ENCODE measurements at places on chromosomes 3 and 15.

DNA sequence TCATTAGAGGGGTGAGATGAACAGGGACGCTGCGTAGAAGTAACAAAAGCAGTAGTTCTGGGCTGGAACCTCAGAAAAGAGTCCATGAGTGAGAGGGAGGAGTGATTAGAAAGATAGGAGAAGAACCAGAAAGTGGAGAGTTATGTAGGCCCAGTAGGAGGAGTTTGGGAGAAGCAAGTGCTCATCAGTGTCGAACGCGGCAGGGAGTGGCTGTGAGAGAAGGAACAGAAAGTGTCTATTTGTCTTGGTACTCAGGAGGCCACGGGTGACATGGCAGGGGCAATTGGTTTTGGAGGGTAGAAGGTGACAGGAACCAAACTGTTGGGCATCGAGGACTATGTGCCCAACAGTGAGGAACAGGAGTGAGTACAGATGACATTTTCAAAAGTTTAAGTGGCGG lies 1.3 kb upstream of the INSYN1 start:
- no peak for DNase-seq

DNA sequence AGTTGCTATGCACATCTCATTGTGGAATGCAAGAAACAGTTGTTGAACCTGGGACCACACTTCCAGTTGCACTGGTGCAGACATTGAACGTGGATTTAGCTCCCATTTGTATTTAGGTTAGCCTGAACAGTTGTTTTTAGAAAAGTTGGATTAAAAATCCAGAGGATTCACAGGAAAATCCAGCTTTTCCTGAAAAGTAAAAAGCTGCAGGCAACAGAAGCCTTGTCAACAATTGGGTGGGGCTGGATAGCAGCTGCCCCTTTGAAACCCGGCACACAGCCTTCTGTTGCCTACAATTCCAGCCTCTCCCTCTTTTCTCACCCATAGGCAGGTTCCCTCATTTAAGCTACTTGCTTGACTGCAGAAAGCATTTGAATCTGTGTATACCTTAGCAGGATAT lies 165.3 kb upstream of the TBL1XR1 start:
- DNase-seq: no peak

GRCh38 chr3:13095408-13095937 lies 22.2 kb upstream of the IQSEC1 start:
- no peak for DNase-seq

DNA sequence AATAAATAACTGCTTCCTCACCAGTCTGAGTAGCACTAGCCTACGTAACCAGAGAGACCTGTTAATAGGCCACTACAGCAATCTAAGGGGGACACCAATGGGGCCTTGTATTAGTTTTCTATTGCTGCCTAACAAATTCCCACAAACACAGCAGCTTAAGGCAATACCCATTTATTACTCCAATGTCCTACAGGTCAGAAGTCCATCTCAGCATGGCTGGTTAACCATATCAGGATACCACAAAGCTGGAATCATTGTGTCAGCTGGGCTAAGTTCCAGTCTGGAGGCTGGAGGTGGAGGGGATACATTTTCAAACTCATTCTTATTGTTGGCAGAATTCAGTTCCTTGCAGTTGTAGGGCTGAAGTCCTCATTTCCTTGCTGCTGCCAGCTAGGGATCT lies 331.9 kb downstream of the ULK4 start:
- no peak for DNase-seq

- DNase-seq: no peak
Observed at GRCh38 chr15:35181538-35181937, 96.4 kb upstream of the NANOGP8 start.

GRCh38 chr15:100794008-100794407 lies 85.6 kb upstream of the ALDH1A3 start:
- no peak for DNase-seq

- no peak for DNase-seq
Observed at GRCh38 chr3:182717216-182717615, 76.1 kb upstream of the ATP11B start.

DNA sequence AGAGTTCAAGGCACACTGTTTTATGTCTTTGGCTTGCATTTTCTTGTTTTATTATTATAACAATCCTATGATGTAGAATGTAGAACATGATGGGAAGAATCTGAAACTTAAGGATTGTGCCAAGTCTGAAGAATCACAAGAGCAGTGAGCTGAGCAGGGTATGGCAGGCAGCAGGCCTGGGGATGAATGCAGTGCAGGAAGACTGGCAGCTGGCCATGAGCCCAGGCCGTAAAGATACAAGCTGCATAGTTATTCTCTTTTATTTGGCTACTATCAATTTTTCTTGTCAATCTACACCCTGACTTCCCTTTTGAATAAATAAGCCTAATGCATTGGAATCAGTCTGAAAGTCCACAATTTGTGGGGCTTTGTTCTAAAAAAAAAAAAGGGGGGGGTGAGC lies 89.6 kb upstream of the ARPP21 start:
- no peak for DNase-seq

DNA sequence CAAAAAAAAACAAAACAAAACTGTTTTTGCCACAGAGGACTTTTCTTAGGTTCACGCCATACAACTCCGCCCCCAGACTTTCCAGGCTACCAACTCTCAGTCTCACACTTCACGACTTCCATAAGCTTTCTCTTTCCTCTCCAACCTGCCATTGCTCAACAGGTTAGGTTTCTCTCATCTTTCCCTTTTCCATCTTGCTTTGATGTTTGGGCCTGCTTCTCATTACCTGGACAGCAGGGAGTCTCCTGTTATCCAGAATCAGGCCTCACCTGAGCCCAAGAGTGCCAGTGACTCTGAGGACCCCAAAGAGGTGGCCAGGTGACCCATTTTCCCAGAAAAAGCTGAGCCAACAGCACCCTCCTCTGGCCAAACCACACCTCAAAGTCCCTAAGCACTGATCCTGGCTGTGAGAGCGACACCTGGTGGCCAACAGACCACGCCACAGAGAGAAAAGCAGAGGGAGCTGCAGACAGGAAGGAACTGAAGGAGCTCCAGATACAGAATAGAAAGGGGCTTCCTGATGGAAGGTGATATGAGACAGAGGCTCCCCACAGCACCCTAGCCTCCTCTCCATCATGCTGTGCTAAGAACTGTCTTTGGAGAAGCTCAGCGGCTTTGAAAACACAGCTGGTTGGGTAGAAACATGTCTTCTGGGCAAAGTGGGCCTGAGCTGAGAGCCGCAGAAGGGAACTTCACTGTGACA lies 4.0 kb downstream of the CCDC51 start:
- DNase-seq: no peak

GRCh38 chr15:47720555-47720954 lies 3.2 kb downstream of the SEMA6D start:
- DNase-seq: no peak

DNA sequence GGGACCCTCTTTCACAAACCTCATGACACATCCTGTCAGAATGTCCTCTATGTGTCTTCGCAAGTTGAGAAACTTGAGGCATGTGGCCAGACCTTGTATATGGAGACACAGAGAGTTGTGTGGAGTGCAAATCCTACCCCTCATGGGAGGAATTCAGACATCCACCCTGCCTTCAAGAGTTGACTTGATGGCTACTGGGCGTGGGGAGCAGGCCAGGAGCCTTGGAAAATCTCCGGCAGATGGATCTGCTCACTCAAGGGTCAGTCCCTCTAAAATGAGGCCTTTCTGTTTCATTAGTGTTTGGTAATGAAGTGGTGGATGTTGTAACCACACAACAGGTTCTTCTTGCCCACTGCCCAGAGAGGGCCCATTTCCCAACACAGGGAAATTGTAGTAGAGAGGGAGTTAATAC lies 79.0 kb downstream of the ASB7 start:
- DNase-seq: no peak

DNA sequence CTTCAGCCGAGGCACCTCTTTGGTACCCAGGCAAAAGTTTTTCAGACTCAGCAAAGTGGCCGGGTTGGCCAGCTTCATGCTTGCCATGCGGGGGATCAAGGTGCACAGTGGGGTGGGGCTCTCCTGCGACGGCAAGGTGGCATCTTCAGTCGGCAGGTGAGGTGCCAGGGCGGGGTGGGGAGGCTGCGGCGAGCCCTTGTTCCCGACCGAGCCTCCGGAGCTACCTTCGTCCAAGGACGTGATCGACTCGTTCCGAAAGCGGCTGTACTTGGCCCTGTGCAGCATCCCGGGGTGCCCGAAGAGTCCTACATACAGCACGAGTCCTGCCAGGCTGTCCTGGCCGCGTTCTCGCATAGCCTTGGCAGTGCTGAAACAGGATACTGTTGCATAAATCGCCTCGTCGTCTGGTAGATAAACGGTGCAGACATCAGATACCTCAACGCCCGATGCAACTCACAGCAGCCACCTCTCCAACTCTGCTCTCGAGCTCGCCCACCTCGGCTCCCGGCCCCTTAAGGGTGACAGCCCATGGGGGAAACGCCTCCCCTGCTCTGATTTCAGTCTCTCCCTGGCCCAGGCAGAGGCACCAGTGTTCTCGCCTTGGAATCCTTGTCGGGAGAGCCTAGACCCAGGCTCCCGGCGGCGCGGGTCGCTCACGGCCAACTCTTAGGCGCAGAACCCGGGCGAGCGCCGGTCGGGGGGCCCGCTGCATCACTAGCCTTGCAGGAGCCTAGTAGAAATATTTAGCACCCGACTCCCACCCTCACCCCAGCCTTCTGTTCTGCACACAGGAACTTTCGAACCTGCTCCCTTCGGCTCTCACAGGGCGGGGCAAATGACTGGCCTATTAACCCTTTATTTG lies 826 bp downstream of the SHC4 start:
- DNase-seq: no peak

DNA sequence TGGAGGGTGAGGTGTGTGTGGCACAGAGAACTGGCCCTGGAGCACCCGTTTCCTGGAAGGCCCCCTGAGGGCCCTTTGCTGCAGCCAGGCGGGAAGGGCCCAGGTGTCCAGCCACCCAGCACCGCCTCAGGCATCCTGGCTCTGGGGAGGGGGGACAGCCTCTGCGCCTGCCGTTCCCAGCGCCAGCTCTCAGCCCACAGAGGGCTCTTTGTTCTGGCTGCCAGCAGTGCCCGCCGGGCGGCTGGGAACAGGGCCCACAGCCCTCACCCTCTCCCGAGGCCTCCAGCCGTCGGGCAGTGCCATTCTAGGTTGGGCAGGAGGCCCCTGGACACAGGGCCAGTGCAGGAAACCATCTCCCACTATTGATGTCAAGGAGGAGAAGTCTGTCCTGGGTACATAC lies 8.3 kb downstream of the SLC38A3 start:
- no peak for DNase-seq

- DNase-seq: no peak
Observed at GRCh38 chr3:87246662-87247429, 19.7 kb downstream of the CHMP2B start.

DNA sequence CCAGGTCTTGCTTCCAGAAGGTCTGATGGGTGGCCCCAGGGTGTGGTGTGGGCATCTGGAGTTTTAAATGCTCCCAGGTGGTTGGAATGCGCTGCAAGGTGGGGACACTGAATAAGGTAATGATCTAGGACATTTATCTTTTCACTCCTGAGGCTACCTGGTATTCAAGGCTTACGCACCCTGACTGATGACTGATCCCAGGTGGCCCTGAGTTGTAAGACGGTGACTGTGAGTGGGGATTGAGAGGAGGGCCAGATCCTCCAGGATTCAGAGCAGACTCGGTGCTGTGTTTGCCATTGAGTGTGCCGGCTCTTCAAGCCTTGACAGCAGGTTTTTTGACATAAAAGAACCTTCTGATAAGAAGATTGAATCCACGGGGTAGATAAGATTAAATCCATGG lies 40.3 kb downstream of the SLC6A20 start:
- no peak for DNase-seq

DNA sequence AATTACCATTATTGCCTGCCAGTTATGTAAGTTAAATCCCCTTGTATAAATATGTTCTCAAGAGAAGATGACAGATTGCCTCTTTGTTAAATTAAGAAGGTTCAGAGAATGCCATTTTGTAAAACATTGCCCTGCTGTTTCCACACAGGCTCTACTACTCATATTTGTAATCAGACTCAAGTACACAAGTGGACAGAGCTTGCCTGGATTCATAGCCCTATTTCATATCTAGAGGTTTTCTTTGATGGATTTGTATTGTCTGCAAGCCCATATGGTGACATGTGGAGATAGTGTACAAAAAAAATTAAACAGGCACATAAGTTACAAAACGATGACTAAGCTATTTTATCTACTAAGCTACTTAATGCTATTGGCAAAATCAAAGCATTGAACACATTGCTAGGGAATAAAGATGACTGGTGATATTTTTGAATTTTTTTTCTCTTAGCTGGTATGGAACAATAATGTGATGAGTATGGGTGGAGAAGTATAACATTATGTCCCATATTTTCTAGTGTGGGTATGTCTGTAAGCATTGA lies 1286.6 kb upstream of the ALCAM start:
- no peak for DNase-seq

DNA sequence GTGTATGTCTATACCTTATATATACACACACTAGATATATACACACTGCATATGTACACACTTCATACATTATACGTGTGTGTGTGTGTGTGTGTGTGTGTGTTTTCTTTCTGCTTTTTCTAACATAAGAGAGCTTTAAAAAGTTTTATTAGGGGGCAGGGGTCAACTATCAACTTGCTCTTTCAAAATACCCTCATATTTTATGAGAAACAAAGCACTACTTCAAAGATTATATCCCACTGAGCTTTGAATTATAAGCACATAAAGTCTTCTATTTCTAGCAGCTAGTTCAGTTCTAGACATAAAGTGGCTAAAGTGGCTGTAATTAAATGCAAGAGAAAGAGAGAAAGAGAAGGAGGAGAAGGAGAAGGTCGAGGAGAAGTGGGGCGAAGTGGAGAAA lies 1361.3 kb downstream of the ZPLD1 start:
- DNase-seq: no peak

DNA sequence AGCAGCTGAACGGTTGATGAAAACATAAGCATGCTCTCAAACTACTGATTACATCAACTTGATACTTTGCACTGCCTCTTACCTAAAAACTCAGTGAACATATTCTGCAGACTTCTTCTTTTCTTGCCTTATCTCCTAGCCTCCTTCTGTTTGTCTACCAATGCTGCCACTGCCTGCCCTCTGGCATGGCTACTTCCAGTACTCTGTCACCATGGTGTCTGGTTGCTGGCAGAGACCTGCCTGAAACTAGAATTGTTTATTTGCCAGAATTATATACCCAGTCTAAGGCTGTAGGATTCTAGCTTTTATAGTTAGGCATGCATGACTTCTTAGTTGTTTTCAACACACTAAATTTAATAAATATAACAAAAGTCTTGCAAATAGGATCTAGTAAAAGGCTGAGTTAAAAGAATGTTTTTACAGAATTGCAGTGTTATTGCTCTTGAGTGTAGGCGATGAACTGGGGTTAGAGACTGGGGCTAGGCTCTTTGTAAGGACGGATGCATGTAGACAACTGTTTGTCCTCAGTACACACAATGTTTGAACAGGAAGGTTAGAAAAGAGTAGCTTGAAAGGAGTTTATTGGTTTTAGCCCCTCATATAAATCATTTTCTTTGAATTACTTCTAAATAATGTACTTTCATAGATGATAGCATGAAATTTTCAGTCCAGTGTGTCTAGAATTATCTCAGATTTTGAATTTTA lies 116.3 kb downstream of the KCNAB1 start:
- DNase-seq: peak; percentile 94

DNA sequence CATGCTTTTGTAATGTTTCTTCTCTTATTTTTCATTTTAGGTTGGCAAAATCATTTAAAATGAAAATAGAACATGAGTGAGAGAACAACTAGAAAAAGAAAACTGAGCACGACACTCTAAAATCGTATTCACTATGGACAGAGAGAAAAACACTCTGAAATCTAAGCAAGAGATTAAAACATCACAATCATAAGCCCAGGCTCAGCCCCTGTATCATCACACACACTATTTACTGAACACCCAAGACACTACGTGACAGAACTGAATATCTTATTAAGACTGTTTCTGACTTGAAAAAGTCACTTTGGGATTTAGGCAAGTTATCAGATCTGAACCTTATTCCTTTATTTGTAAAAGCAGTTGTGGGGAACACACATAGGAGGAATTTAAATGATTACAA lies 82.6 kb upstream of the PLXND1 start:
- no peak for DNase-seq

Data from NCI-H2081 treated with DMSO at 0.1 percent for 48 hours (cell line).